Right forelimb (tissue), 1 donor: ENCODE measurements at places on chromosomes 4 and X.

- DNase-seq, result no peak
Measured at GRCh38 chrX:14303891-14304290, 225.4 kb upstream of the GLRA2 start.

DNA sequence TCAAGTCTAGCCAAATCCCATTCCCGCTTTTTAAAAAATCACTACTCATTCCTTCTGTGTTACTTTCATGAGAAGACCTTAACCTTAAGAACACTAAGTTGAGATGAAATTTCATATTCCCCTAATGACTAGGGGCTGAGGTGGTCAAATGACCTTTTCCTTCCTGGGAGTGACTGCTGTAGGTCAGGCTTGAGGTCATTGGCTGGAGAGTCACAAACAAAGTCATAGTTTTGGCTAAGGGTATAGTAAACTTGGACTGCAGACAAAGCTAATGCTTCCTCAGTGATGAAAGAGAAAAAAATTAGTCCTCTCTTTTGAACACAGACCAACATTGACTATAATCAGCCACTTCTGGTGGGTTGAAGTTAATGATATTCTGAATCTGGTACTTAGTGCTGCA lies 16.0 kb upstream of the FGF2 start:
- no peak for DNase-seq

DNA sequence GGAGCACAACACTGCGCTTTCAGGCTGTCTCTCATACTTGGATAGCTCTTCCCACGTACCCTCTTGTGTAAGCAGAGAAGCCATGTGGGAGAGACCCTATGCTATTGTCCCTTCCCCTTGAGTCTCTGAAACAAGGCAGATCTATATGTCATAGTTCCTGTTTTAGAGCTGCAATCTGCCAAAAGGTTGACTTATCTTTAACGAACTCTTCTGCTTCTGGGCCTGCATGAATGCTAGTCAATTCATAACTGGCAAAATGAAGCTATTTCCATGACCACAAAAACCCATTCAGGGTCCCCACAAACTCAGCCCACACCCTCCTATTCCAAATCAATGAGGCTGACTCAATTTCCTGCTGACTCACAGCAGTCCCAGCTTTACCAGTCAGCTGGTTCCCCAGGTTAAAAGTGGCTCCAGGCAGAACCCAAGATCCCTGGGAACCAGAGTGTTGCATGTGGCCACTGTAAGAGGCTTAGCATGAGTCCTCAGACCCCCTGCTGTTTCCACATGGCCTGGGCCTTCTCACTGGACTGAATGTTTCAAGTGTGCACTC lies 25.3 kb upstream of the SOD3 start:
- DNase-seq, result no peak

DNA sequence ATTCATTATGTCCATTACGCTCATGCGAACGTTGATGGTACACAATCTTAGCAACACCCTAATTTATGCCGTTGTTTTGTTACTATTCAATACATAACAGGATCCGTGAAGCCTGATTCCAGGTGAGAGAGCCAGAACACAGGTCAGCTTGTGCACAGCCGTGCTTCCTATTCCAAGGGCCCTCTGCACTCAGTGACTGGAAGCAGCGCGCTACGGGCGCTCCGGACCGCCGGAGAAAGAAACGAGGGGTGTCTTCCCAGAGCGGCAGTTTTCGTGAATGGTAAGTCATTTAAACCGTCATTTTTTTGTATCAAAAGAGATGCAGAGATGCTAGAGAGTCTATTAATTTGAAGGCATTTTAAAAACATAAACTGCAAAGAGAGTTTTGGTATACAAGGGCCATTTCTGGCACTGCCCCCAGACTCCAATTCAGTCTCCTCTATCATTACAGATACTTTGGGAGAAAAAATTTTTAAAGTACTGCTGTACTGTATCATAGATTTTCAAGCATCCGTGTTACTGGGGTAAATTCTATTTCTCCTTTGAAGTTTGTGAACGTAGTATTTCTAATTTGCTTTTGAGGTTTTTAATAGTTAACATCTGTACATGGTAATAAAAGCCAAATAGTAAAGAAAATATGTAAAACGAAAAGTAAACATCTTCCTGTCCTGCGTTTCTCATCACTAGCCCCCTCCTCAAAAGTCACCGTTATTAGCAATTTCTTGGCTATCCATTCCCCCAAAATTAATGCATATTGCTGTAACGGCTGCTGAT lies 6.6 kb downstream of the SLC25A5 start:
- DNase-seq, result no peak

GRCh38 chr4:121307445-121308327 lies 73.1 kb downstream of the QRFPR start:
- no peak for DNase-seq

DNA sequence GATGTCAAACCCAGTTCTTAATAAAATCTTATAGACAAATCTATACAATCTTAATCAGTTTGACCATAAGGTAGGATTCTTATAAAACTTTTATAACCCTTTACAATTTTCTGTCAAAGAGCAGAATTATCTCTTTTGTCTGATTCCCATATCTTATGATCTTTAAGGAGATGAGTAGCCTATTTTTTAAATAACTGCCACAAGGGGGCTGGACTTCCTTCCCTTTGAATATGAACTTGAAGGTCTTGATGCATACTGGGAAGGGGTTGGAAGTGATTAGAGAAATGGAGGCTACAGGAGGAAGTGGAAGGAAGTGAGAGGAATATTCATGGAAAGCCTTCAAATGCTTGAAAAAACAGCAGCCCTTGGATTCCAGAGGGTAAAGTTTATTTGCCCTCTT lies 111.1 kb downstream of the APOOL start:
- DNase-seq, result no peak

- no peak for DNase-seq
Measured at GRCh38 chr4:17635056-17635455, 20.6 kb downstream of the MED28 start.

- DNase-seq, result no peak
Measured at GRCh38 chrX:119759248-119759766, 919 bp downstream of the SOWAHD start.

DNA sequence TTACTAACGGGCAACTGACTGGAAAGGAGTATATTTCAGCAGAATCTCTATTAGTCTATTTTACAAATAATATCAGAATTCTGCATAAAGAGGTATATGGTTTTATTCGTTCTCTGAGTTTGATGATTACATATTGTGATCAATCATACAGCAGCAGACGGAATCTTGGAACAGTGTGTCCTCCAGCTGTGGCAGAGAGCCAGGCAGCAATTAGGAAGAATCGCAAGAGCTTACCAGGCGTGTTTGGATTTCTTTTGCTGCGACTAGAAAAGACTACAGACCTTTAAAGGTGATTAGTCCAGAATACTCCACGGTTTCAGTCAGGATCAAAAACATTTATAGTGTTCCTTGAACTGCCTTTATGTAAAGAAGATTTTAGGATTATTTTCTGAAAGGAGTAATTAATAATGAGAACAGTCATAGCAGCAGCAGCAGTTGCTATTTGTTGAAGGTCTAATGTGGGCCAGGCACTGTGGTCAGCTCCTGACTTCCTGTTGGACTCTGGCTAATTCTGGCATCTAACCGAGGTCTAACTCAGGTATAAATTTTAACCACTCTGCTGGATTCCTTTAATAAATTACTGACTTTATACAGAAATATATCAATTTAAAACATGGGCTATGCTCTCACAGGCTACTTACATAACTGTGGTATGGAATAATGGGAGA lies 225.3 kb upstream of the CXorf66 start:
- no peak for DNase-seq

- no peak for DNase-seq
Measured at GRCh38 chr4:150108691-150109090, 30.4 kb downstream of the DCLK2 start.
